ENCODE measurements at places on chromosomes 3 and 15. TPM values are rescaled to one million over a fixed set of nuclear protein-coding genes. Genes with fewer than 3 reads are reported as not detected.

DNA sequence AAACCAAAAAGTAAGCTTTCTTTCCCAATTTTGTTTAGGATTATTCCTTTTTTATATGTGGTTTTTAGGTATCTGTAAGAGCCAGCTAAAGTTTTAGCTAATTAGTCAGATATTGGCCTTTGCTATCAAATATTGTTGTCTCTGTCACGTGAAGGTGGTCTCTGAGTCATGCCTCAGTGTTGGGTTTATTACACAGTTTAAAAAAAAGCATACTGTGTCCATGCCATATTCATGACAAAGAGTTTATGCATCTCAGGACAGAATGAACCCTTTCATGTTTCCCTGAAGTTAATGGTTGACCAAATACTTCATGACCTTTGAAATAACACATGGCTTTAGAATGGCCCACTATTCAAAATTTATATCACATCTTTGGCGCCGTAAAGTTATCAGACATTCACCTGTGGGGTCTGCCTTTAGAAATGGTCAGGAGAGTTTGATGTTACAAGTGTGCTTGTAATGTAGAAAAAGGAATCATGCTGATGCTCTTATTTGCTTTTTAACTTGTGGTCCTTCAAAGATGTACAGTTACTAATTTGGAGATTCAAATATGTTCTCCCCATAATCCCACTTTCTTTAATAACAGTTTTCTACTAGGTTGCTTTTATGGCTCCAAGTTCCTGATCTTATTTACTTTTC is 101.5 kb downstream of the MYRIP start:
- no peak overlapping the region for H3K4me3 ChIP-seq
- H3K36me3 ChIP-seq = no peaks in the 10 kb centered on the region
- no peaks in the 10 kb centered on the region for H3K27me3 ChIP-seq

- H3K27me3 ChIP-seq = no peaks in the 10 kb centered on the region
- no peaks in the 10 kb centered on the region for H3K36me3 ChIP-seq
- H3K4me1 ChIP-seq = peaks cover 38% of the 10 kb centered on the region
- peak; percentile 75 for DNase-seq
- peak overlapping the region; percentile 78 for H3K27ac ChIP-seq
- no peak overlapping the region for H3K4me3 ChIP-seq
Measured at GRCh38 chr3:31361371-31362273, 171.1 kb upstream of the STT3B start.

DNA sequence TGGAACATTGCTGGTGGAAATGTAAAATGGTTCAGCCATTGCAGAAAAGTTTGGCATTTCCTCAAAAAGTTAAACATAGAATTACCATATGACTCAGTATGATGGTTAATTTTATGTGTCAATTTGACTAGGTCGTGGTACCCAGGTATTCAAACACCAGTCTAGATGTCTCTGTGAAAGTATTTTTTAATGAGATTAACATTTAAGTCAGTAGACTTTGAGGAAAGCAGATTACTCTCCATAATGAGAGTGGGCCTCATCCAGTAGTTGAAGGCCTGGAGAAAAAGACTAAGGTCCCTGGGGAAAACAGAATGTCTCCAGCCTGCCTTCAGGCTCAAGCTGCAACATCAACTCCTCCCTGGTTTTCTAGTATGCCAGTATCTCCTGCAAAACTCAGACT is 42.3 kb upstream of the TMEM87A start:
- no peak overlapping the region for H3K27ac ChIP-seq
- no peaks in the 10 kb centered on the region for H3K4me1 ChIP-seq
- peaks cover 7% of the 10 kb centered on the region for H3K36me3 ChIP-seq
- DNase-seq = no peak

DNA sequence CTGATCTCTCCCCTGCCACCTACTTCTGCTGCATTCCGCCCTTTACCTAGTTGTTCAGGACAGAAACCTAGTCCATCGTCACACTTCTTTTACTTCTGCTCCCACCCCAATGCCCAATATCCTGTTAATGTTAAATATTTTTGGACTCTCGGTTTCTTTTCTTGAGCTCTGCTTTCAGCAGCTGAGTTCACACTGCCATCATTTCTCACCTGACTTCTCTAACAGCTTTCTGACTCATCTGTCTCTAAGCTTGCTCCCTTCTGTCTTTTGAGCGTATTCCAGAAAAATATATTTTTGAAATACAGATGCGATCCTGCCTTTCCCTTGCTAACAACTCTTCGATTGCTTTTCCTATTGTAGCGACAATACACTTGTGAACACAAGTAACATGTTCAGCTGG is 183.4 kb downstream of the KLHL25 start:
- H3K27me3 ChIP-seq = no peaks in the 10 kb centered on the region
- H3K4me3 ChIP-seq = no peak overlapping the region
- peaks cover 15% of the 10 kb centered on the region for H3K4me1 ChIP-seq
- no peak overlapping the region for H3K27ac ChIP-seq
- 0 out of 2 replicates have a peak, but pooled peaks cover 5% of the 10 kb centered on the region for H3K36me3 ChIP-seq

- no peak overlapping the region for H3K27ac ChIP-seq
- H3K36me3 ChIP-seq = no peaks in the 10 kb centered on the region
- no peak for DNase-seq
- H3K4me1 ChIP-seq = no peaks in the 10 kb centered on the region
- H3K4me3 ChIP-seq = no peak overlapping the region
Measured at GRCh38 chr3:133328373-133328772, 71.5 kb upstream of the BFSP2 start.

DNA sequence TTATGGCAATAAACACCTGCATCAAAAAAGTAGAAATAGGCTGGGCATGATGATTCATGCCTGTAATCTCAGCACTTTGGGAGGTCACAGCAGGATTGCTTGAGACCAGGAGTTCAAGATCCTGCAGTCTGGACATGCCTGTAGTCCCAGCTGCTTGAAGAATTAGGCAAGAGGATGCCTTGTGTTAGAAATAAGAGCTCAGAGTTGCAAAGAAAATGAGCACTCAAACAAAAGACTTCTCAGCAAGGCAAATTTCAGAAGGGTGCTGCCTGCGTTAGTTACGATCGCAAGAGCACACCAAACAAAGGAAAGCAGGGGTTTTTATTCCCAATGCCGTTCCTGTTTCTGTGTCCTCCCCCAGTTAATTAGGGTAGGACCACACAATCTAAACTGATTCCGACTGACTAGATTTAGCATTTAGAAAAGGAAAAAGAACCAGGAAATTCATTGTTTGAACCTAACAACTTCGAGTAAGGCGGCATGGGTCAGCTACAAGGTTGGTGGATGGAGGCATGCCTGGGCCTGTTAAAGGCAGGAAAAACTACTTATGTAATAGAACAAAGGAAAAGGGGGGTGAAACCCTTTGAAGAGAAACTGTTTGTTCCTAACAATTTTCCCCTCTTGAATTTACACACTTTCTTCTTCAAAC is 55.5 kb downstream of the DLG1 start:
- H3K4me1 ChIP-seq = no peaks in the 10 kb centered on the region
- no peak overlapping the region for H3K4me3 ChIP-seq
- no peak for DNase-seq
- H3K27me3 ChIP-seq = no peaks in the 10 kb centered on the region
- peaks cover 56% of the 10 kb centered on the region for H3K36me3 ChIP-seq
- no peak overlapping the region for H3K27ac ChIP-seq

GRCh38 chr3:157285966-157286365 is 126.0 kb upstream of the CCNL1 start:
- H3K27me3 ChIP-seq = no peaks in the 10 kb centered on the region
- no peak overlapping the region for H3K4me3 ChIP-seq
- peaks cover 12% of the 10 kb centered on the region for H3K4me1 ChIP-seq
- no peak overlapping the region for H3K27ac ChIP-seq

Gene CPN2
- not detected for total RNA-seq

Gene SOX14
- not detected for total RNA-seq

Measured in SJSA1 (cell line).